ENCODE measurements at places on chromosomes 3 and 15. TPM values are rescaled to one million over a fixed set of nuclear protein-coding genes. Genes with fewer than 3 reads are reported as not detected.

The NANOGP8 gene
- total RNA-seq: not detected

The MTFMT gene
- 15.4 TPM for total RNA-seq

The PAQR9 gene
- total RNA-seq: 2.9 TPM

The ERICH6 gene
- not detected for total RNA-seq

The PSMD2 gene
- total RNA-seq: 232 TPM

GRCh38 chr3:87229113-87229512 lies 2.0 kb downstream of the CHMP2B start:
- no peak for DNase-seq
- no peaks in the 10 kb centered on the region for H3K27me3 ChIP-seq
- no peak overlapping the region for H3K27ac ChIP-seq

- no peaks in the 10 kb centered on the region for H3K27me3 ChIP-seq
- no peak overlapping the region for H3K4me3 ChIP-seq
- no peaks in the 10 kb centered on the region for H3K4me1 ChIP-seq
- H3K27ac ChIP-seq: no peak overlapping the region
- DNase-seq: no peak
These were observed 15.7 kb upstream of the CNBP start for GRCh38 chr3:129199366-129199765.

- peak overlapping the region; percentile 97 for H3K27ac ChIP-seq
- peak overlapping the region; percentile 27 for H3K4me3 ChIP-seq
- no peak for DNase-seq
- no peaks in the 10 kb centered on the region for H3K36me3 ChIP-seq
- no peaks in the 10 kb centered on the region for H3K27me3 ChIP-seq
These were observed 2.2 kb downstream of the ZXDC start for GRCh38 chr3:126473292-126474168.

- no peaks in the 10 kb centered on the region for H3K27me3 ChIP-seq
- no peaks in the 10 kb centered on the region for H3K36me3 ChIP-seq
- H3K4me1 ChIP-seq: peaks cover 38% of the 10 kb centered on the region
These were observed 4.8 kb downstream of the RARRES1 start for GRCh38 chr3:158727206-158728060.

DNA sequence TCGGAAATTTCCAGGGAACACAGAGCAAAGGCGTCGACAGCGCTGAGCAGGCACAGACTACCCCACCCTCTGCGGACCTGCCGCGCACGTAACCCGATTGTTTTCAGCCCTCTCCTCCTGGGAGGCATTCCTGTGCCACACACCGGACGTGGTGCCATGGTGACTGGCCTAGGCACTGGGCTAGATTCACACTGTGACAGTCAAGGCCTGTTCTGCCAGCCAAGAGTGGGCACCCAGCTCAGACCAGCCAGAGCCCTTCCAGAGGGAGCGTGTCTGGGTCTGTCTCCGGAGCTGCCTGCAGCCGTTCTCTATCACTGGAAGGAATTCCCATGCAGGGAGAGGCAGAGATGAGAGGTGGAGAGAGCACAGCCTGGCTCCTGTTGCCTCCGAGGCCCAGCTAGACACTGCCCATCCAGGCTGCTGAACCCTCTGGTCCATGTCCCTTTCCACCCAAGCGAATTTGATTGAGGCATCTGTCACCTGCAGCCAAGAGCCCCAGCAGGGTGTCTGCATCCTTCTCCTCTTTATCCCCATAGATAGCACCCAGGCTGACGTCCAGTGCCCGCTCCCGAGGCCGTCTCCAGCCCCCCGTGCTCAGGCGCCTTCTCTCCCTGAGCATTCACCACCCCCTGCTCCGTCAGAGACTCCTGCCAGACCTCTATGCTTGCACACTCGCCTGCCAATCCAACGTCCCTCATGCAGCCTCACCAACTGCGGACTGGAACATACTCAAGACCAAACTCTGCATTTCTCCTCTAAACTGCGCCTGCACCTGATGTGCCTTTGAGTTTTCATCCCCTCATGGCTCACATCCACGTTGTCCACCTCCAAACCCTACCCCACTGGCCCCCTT lies 267.5 kb downstream of the OCA2 start:
- no peak overlapping the region for H3K4me3 ChIP-seq
- H3K36me3 ChIP-seq: no peaks in the 10 kb centered on the region
- H3K4me1 ChIP-seq: no peaks in the 10 kb centered on the region
- no peak overlapping the region for H3K27ac ChIP-seq
- DNase-seq: no peak

DNA sequence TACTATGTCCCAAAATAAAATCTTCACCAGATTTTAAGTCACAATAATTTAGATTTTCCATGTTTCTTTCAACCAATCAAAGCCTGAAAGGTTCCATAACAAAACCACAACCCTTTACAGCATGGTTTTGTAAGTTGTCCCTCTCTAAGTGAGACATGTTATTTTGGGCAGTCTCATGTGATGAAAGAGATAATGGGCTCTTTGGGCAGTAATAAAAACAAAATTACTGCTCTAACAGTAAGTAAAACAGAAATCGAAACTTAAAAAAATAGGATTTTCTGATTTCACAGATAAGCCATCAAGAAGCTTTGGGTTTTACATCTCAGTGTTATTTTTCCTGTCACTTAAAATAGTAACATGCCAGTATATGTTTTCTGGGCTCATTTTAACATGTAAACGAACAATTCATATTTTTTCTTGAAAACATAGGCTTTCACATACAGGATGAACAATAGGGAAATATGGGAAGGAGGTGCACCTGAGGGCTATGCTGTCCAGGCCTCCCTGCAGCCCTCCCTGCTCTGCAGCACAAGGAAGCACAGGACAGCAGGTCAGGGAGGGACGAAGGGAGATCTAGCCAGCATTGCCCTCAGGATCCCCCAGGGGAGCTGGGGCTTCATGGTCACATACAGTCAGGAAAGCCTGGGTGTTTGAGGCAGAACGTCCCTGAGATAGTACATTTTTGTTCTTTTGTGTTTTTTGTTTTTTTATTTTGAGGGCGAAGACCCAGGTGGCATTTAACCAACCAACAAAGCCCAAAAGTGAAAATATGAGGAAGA lies 157.4 kb downstream of the SHOX2 start:
- no peaks in the 10 kb centered on the region for H3K4me1 ChIP-seq
- no peaks in the 10 kb centered on the region for H3K36me3 ChIP-seq
- no peak for DNase-seq
- no peak overlapping the region for H3K27ac ChIP-seq

DNA sequence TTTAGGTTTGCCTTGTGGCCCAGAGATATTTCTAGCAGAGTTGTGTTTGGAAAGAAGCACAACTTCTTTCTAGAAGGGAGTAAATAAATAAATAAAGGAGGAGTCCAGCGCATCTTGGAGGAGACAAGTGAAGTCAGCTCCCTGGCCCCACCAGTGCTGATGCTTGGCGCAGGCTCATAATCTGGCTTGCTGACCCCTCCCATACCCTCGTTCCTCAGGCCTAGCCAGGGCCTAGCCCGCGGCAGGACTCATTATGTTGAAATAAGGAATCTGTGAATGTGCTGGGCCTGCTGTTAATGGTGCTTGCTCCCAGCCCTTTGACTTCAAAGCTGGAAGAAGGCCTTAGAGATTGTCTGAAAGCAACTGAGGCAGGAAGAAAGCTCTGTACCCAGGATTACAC lies 3.1 kb downstream of the ZNF710 start:
- H3K27ac ChIP-seq: peak overlapping the region; percentile 87
- DNase-seq: peak; percentile 49
- no peak overlapping the region for H3K4me3 ChIP-seq
- H3K27me3 ChIP-seq: no peaks in the 10 kb centered on the region
- peaks cover 44% of the 10 kb centered on the region for H3K4me1 ChIP-seq
- H3K36me3 ChIP-seq: no peaks in the 10 kb centered on the region

DNA sequence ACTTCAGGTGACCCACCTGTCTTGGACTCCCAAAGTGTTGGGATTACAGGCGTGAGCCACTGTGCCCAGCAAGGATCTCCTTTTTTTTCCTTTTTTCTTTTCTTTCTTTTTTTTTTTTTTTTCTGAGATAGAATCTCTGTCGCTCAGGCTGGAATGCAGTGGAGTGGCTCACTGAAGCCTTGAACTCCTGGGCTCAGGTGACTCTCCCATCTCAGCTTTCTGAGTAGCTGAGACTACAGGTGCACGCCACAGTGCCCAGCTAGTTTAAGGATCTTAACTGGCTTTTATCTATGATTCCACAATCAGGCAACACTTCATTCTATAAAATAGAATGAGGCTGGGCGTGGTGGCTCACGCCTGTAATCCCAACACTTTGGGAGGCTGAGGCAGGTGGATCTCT lies 16.3 kb upstream of the NICN1 start:
- H3K4me1 ChIP-seq: no peaks in the 10 kb centered on the region
- H3K27ac ChIP-seq: no peak overlapping the region

GRCh38 chr3:178059119-178059518 lies 477.1 kb upstream of the KCNMB2 start:
- peaks cover 27% of the 10 kb centered on the region for H3K4me1 ChIP-seq
- peak overlapping the region; percentile 63 for H3K27ac ChIP-seq
- H3K27me3 ChIP-seq: no peaks in the 10 kb centered on the region
- H3K4me3 ChIP-seq: no peak overlapping the region

DNA sequence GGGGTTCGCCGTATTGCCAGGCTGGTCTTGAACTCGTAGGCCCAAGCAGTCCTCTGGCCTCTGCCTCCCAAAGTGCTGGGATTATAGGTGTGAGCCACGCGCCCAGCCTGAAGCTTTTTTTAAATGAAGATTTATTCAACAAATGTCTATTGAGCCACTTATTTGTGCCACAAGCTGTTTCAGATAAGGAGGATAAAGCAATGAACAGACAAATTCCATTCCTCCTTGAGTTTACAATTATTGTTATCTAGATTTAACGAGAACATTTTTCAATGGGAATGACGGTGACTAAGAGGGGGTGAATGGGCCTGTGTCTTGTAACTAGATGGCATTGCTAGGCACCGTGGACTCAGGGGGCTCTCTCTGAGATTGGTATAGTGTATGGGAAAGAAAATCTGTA lies 10.2 kb downstream of the PPARG start:
- H3K27me3 ChIP-seq: no peaks in the 10 kb centered on the region
- H3K4me3 ChIP-seq: no peak overlapping the region
- no peak overlapping the region for H3K27ac ChIP-seq
- H3K4me1 ChIP-seq: peaks cover 7% of the 10 kb centered on the region
- no peaks in the 10 kb centered on the region for H3K36me3 ChIP-seq

DNA sequence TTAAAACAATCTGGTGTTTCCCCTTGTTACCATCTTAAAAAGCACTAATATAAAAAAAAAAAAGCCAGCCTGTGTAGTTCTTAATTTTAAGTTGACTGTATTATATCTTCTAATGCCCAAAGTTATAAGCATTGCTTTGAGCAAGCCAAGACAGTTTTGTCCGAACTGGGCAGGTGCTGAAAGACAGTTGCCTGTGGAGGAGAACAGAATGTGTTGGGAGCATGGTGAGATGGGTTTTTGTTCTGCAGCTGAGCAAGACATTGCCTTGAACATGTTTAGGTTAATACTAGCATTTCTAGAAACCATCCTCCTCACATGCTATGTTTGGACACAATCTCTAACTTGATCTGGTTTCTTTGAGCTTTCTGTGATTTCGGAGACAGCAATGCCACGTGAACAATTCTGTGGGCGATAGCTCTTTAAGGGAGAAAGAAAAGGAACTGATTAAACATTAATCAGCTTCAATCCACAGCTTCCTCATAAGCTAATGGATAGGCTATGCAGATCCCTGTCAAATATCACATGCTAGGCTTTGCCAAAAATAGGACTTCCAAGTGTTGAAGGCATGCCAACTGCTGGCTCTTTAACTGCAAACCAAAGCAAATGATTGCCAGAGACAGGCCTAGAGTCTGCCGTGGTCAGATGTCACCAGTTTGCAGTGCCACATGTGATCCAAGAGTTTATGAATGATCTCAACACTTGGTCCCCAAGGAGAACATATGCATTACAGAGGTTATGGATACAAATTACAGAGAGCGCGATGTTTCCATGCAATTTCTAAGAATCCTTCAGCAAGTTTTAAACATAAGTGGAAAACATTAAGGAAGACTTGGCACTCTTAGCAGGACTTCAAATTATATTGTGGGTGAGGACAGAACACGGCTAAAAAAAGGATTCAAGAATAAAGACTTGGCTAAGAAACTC lies 428.1 kb downstream of the ROBO2 start:
- H3K36me3 ChIP-seq: no peaks in the 10 kb centered on the region
- no peak overlapping the region for H3K27ac ChIP-seq
- H3K4me1 ChIP-seq: no peaks in the 10 kb centered on the region
- H3K4me3 ChIP-seq: no peak overlapping the region
- DNase-seq: peak; percentile 18
- H3K27me3 ChIP-seq: no peaks in the 10 kb centered on the region

DNA sequence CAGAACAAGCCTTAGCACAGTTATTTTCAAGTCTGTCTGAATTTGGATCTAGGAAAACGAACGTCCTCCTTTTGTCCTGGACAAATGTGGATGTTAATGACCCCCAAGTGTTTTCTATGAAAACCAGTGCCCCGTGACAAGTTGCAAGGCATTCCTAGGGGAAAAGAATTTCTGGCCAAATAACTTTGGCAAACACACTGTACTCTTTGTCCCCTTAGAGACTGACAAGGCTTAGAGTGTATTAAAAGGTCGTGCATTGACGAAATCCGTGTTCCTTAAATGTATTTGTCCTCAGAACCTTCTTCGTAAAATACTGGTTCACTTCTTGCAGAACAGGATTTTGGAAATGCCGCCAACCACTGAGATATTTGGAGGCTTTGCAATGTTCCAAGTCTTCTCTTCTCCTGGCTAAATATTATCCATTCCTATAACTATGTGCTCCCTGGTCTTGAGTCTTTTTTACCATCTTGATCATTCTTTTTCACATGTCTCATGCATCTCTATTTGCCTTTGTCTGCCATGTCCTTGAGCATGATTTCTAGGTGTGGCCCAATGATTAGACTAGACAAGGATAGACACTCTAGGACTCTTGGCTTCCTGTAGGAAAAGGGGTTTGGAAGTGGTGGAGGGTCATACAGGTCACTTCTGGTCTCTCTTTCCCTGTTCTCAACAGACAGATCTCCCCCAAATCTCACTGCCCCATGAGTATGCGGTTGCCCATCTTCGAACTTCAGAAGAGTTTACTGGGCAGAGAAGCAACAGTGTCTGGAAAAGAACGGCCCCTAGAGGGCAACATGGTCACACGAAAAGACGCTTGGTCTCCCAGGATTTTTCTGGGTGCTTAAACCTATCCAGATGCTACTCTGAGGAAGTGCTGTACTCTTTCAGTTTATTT lies 117.5 kb downstream of the EDEM1 start:
- no peaks in the 10 kb centered on the region for H3K36me3 ChIP-seq
- no peak overlapping the region for H3K27ac ChIP-seq
- no peaks in the 10 kb centered on the region for H3K27me3 ChIP-seq

Data from hepatocyte (in vitro differentiated cells).